B cell (primary cell): ENCODE measurements at places on chromosomes 4 and X. TPM values are rescaled to one million over a fixed set of nuclear protein-coding genes. Genes with fewer than 3 reads are reported as not detected.

CDX4 gene
- total RNA-seq: not detected in 2 replicates

BTC gene
- total RNA-seq: not detected in 2 replicates

AMER1 gene
- 8.6 and 9.2 TPM in 2 replicates for total RNA-seq

GRCh38 chrX:97230948-97231347 lies 347.2 kb downstream of the RPA4 start:
- no peak for DNase-seq

- no peak for DNase-seq
Observed at GRCh38 chr4:139715746-139716391, 50.2 kb downstream of the MGST2 start.

DNA sequence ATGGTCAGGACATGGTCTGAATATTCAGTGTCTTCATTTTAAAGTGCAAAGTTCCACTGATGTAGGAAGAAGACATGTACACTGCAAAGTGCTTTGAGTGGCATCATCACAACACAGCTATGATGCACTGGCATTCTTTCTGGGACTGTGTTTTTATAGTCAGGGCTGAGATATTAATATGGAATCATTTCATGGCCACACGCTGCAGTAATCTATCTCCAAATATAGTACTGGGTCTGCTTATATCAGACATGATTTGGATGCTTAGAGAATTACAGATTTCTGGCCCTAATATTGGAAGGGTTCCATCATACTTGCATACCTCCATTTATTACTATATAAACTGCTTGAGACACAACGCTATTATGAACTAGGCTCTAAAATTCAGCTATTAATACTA lies 1170.9 kb downstream of the NLGN4X start:
- no peak for DNase-seq

- peak; percentile 64 for DNase-seq
Observed at GRCh38 chr4:128917781-128918180, 108.3 kb downstream of the JADE1 start.

DNA sequence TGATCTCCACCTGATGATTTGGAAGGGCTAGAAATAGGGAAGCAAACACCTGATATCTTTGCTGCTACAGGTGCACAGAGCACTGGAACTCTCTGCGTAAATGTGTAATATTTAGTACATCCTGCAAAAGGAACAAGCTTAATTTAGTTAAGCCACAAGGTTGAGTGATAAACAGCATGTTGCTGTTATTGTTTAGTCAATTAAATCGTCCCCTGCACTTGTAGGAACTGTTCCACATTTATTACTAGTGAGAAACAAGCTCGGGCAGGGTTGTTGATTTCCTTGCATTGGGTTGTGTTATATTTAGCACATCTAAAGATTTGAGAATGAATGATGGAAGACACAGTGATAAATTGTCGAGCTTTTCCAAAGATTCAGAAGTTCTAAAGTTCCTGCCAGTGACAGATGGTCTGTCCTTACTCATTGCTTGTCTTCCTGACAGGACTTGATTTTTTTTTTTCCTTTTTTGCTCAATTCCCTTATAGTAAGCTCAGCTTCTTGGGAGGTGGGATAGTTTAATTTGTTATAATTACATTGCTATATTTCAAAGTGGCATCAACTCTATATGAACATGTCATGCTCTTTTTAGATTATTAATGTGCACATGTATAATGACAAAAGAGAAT lies 627.0 kb upstream of the ATOH1 start:
- DNase-seq: no peak
